Activated T-cell treated with anti-CD3 and anti-CD28 coated beads for 4 hours (primary cell): ENCODE measurements at places on chromosomes 7 and 10.

- no peak for DNase-seq
These were observed 1.2 kb downstream of the AGR3 start for GRCh38 chr7:16880554-16880953.

GRCh38 chr7:127035203-127035849 is 217.4 kb downstream of the GRM8 start:
- DNase-seq = no peak

GRCh38 chr7:28423112-28423511 is 10.8 kb downstream of the CREB5 start:
- DNase-seq = no peak

DNA sequence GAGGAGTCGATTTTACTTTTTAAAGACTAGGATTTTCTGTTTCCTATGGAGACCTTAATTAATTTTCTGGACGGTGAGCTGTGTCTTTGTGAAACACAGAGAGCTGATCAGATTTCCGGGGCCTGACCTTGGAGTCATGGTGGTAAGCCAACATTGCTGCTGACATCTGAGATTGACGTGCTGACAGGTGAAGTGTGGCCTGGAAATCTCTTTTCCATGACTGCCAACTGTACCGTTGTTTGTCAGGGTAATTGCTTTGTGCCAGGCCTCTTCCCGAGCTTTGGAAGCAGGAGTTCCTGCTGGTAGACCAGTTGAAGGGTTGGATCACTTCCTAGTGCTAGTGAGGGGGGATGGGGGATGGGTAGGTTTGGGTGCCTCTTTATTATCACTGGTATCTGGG is 71.2 kb downstream of the ADRA2A start:
- DNase-seq = no peak

DNA sequence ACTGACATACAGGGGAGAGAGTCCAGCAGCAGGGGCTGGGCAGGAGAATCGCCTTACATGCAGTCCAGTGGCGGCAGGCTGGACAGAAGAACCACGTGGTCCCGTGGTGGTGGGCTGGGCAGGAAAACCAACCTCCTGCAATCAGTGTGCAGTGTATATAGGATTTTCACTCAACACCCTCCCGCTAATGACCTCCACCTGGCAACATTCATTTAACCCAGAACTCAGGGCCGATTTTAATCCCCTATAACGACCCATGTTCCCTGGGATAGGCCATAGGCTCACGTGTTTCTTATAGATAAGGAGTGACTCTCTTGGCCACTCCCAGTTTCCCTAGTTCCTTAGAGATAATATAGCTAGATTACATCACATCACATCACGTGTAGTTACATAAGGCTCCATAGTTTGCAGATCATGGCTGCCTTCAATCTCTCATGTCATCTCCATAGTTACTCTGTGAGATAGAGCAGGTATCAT is 19.4 kb downstream of the MTURN start:
- no peak for DNase-seq
